ENCODE measurements at places on chromosomes 1 and 21.

DNA sequence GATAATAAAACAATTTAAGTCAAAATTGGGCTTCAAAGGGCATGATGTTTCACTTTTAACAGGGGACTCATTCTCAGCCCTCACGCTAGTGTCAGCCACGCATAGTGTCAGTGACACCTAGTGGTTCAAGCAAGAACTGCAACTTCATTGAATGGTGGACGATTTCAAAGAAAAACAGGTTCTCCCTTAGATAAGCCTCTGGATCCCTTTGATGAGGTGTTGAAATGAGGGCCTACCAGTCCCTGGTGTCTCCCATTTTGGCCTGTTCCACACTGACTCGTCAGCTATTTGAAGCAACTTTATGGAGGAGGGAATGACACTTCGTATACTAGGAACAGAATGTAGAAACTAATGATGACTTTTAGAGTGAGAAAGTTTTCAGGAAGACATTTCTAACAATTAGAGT is 56.2 kb downstream of the FCRL5 start:
- DNase-seq = peak; percentile 53
- no peak overlapping the region for H3K27ac ChIP-seq
- no peaks in the 10 kb centered on the region for H3K36me3 ChIP-seq
- H3K4me1 ChIP-seq = peaks cover 1% of the 10 kb centered on the region
- H3K4me3 ChIP-seq = no peak overlapping the region
- H3K27me3 ChIP-seq = peaks cover 40% of the 10 kb centered on the region

DNA sequence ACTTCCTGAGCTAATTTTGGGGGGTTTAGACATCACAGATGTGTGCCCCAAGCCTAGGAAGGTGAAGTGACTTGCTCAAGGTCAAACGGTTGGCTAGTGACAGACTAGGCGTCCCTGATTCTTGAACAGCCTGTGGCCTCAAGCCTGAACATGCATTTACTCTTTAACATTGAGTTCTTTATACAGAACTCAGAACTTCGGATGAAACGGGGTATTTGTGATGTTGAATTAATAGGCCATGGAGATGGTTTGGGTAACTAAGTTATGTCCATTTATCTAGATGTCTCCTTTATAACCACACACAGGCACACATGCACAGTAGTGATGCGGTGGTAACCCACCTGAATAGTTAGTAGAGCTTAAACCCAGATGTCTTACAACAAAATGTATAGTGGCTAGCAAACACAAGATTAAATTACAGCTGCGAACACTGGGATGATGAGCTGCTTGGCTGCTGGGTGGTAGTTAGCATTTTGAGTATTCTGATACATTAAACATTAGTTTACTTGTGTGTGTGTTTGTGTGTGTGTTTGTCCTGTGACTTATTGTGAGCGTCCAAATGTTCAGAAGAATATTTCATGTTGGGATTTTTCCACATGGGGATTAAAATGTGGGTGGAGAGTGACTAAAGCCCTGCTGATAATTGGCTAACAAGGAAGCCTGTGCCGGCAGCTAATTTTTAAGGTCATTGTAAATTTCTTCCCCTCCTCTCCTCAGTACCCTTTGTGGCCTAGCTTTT is 2.3 kb downstream of the ATP1A1 start:
- H3K27me3 ChIP-seq = no peaks in the 10 kb centered on the region
- peaks cover 47% of the 10 kb centered on the region for H3K36me3 ChIP-seq
- H3K4me3 ChIP-seq = peak overlapping the region; percentile 94
- DNase-seq = no peak
- peak overlapping the region; percentile 95 for H3K27ac ChIP-seq

GRCh38 chr1:26349188-26349876 is 4.6 kb downstream of the CRYBG2 start:
- no peak overlapping the region for H3K4me3 ChIP-seq
- H3K27ac ChIP-seq = no peak overlapping the region
- H3K27me3 ChIP-seq = peaks cover 5% of the 10 kb centered on the region
- DNase-seq = no peak
- H3K36me3 ChIP-seq = peaks cover 3% of the 10 kb centered on the region

- H3K27me3 ChIP-seq = no peaks in the 10 kb centered on the region
- peak overlapping the region; percentile 86 for H3K27ac ChIP-seq
- H3K36me3 ChIP-seq = peaks cover 96% of the 10 kb centered on the region
- H3K4me1 ChIP-seq = peaks cover 28% of the 10 kb centered on the region
These were observed 17.2 kb downstream of the ATP1A1 start for GRCh38 chr1:116390195-116390594.

DNA sequence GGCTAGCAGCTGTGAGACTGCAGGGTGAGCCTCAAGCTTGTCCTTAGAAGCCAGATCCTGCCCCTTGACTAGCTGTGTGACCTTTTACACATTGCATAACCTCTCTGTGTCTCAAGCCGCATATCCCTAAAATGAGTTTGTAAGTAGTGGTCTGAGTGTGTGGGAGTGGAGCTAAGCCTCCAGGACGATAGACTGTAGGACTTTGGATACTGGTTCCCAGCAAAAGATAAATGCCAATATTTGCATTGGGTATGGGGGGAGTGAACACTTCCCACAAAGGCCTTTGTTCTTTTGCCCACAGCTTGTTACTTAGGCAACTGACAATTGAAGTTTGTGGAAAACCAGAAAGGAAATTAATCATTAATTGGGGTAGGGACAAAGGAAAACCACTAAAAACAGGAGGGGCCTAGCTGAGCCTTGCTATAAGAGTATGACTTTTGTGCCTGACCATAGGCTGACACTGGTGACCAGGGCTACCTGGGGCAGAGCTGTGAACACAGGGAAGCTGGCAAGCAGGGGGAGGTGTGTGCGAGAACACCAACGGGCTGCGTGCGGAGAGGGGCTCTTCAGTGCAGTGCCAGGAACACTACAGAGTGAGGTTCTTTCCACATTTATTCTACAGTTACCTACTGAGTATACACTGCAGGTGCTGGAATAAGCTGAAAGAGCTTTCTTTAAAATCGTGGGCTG is 102.4 kb upstream of the ETV3 start:
- H3K27ac ChIP-seq = no peak overlapping the region
- no peak for DNase-seq
- H3K36me3 ChIP-seq = no peaks in the 10 kb centered on the region
- H3K4me3 ChIP-seq = no peak overlapping the region
- no peaks in the 10 kb centered on the region for H3K4me1 ChIP-seq

GRCh38 chr1:26177182-26177684 is at the start of gene CNKSR1:
TSS of gene CNKSR1 (plus strand) at chr1:26177491. CDS start at chr1:26177548, 57 bp downstream.
- no peak within 1 kb of the TSS for H3K4me3 ChIP-seq
- H3K36me3 ChIP-seq = no peaks in the 10 kb centered on the region
- no peak within 1 kb of the TSS for H3K27ac ChIP-seq
- no peaks in the 10 kb centered on the region for H3K27me3 ChIP-seq

GRCh38 chr1:86861424-86861823 is 52.5 kb downstream of the SELENOF start:
- H3K4me3 ChIP-seq = no peak overlapping the region
- peak overlapping the region; percentile 12 for H3K27ac ChIP-seq
- H3K4me1 ChIP-seq = no peaks in the 10 kb centered on the region
- H3K36me3 ChIP-seq = peaks cover 18% of the 10 kb centered on the region

DNA sequence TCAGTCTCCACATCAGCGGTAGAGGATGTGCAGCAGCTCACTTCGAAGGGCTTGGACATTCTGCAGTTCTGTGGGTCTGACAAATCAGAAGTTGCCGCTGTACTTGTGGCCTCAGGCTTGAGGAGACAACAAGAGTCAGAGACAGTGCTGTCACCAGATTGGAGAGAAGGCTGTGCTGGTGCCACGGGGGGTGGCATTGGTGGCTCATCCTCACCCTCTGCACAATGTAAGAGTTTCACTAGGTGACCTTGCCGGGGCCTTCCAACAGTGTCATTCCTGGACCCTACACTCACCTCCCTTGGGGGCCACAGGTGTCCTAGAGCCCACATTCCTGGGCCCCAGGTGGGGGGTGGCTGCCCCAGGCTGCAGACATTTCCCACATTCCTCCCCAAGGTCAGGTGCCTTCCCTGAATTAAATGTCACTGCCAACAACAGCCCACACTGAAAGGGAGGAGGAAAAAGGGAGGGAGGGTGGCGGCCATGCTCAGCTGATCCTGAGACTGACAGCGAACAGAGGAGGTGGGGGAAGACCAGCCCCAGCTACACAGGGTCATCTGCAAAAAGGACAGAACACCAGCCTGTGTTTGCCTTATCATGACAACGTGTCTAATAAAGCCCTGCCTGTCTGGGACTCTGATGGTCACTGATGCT is 46.4 kb downstream of the TMCC2 start:
- no peak for DNase-seq
- H3K4me1 ChIP-seq = peaks cover 23% of the 10 kb centered on the region
- peaks cover 5% of the 10 kb centered on the region for H3K36me3 ChIP-seq
- H3K4me3 ChIP-seq = peak overlapping the region; percentile 62
- H3K27me3 ChIP-seq = no peaks in the 10 kb centered on the region

GRCh38 chr1:53401813-53402745 is 57.1 kb upstream of the DMRTB1 start:
- no peak overlapping the region for H3K27ac ChIP-seq
- no peak overlapping the region for H3K4me3 ChIP-seq
- peaks cover 2% of the 10 kb centered on the region for H3K36me3 ChIP-seq
- no peak for DNase-seq
- peaks cover 5% of the 10 kb centered on the region for H3K4me1 ChIP-seq

- peaks cover 22% of the 10 kb centered on the region for H3K4me1 ChIP-seq
- no peaks in the 10 kb centered on the region for H3K27me3 ChIP-seq
- H3K36me3 ChIP-seq = no peaks in the 10 kb centered on the region
- no peak overlapping the region for H3K27ac ChIP-seq
- H3K4me3 ChIP-seq = no peak overlapping the region
These were observed 50.0 kb downstream of the UCK2 start for GRCh38 chr1:165877411-165877810.

- H3K36me3 ChIP-seq = no peaks in the 10 kb centered on the region
- H3K27ac ChIP-seq = no peak overlapping the region
- H3K27me3 ChIP-seq = no peaks in the 10 kb centered on the region
- no peak overlapping the region for H3K4me3 ChIP-seq
- no peak for DNase-seq
These were observed 7.9 kb upstream of the SH3GLB1 start for GRCh38 chr1:86696522-86696921.

- peak overlapping the region; percentile 42 for H3K27ac ChIP-seq
- H3K27me3 ChIP-seq = no peaks in the 10 kb centered on the region
- peak overlapping the region; percentile 88 for H3K4me3 ChIP-seq
- peaks cover 15% of the 10 kb centered on the region for H3K36me3 ChIP-seq
- H3K4me1 ChIP-seq = peaks cover 23% of the 10 kb centered on the region
These were observed 1.0 kb upstream of the MCOLN2 start for GRCh38 chr1:84997667-84998600.

DNA sequence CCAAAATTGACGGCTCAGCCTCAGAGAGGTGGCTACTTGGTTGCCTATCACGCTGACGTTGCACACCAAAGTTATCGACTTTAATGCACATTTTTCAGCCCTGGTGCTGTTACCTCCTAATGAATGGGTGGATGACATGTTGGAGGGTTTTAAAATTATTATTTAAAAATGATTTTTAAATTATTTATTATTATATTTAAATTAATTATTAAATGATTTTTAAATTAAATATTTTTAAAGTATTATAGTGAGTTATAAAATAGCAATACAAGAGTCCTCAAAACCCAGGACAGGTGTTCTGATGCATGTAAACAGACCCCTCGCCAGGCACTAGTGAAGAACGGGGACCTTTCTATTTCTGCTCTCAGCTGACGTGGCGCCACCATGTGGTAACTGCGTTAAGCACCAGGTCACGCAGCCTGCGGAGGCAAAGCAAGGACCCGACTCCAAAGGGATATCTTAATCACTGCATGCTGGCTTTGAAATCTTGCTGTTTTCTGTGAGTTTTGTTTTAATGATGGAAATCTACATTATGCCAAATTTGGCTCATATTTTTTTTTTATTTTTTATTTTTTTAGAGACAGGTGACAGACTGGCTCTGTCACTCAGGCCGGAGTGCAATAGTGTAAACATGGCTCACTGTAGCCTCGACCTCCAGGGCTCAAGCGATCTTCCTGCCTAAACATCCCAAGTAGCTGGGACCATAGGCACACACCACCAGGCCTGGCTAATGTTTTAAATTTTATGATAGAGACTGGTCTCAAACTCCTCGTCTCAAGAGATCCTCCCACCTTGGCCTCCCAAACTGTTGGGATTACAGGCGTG is 22.6 kb downstream of the CASP9 start:
- H3K4me1 ChIP-seq = no peaks in the 10 kb centered on the region
- H3K27ac ChIP-seq = no peak overlapping the region
- peak; percentile 46 for DNase-seq
- peaks cover 18% of the 10 kb centered on the region for H3K36me3 ChIP-seq
- H3K4me3 ChIP-seq = no peak overlapping the region

GRCh38 chr1:151644001-151644400 is 32.2 kb downstream of the SNX27 start:
- H3K4me3 ChIP-seq = no peak overlapping the region
- H3K27ac ChIP-seq = no peak overlapping the region
- DNase-seq = no peak
- peaks cover 9% of the 10 kb centered on the region for H3K36me3 ChIP-seq
- no peaks in the 10 kb centered on the region for H3K27me3 ChIP-seq
- peaks cover 12% of the 10 kb centered on the region for H3K4me1 ChIP-seq

GRCh38 chr1:107530543-107530942 is 389.7 kb downstream of the NTNG1 start:
- no peaks in the 10 kb centered on the region for H3K36me3 ChIP-seq
- H3K27ac ChIP-seq = no peak overlapping the region
- peaks cover 34% of the 10 kb centered on the region for H3K27me3 ChIP-seq
- H3K4me1 ChIP-seq = no peaks in the 10 kb centered on the region
- DNase-seq = no peak

GRCh38 chr1:229046251-229046853 is 224.6 kb upstream of the RAB4A start:
- H3K27me3 ChIP-seq = peaks cover 28% of the 10 kb centered on the region
- peaks cover 5% of the 10 kb centered on the region for H3K4me1 ChIP-seq
- H3K36me3 ChIP-seq = peaks cover 2% of the 10 kb centered on the region
- no peak overlapping the region for H3K27ac ChIP-seq
- no peak overlapping the region for H3K4me3 ChIP-seq

DNA sequence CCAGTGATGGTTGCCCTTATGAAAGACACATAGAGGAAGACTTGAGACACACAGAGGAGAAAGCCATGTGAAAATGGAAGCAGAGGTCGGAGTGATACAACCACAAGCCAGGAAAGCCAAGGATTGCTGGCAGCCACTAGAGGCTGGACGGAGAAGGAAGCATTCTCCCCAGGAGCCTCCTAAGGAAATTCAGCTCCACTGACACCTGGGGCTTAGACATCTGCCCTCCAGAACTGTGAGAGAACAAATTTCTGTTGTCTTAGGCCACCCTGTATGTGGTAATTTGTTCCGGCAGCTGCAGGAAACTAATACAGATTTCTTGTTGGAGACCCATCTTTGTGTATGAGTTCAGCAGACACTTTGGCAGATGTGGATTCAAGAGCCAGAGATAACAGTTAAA is 126.9 kb upstream of the ATP1A1 start:
- H3K27ac ChIP-seq = no peak overlapping the region
- peaks cover 3% of the 10 kb centered on the region for H3K27me3 ChIP-seq
- no peak overlapping the region for H3K4me3 ChIP-seq
- no peaks in the 10 kb centered on the region for H3K4me1 ChIP-seq
- DNase-seq = no peak

- no peak for DNase-seq
- H3K4me1 ChIP-seq = no peaks in the 10 kb centered on the region
- H3K4me3 ChIP-seq = no peak overlapping the region
- H3K36me3 ChIP-seq = no peaks in the 10 kb centered on the region
- H3K27me3 ChIP-seq = no peaks in the 10 kb centered on the region
- no peak overlapping the region for H3K27ac ChIP-seq
These were observed 89.7 kb downstream of the ATP5PO start for GRCh38 chr21:33825915-33826314.

- H3K4me1 ChIP-seq = no peaks in the 10 kb centered on the region
- H3K27me3 ChIP-seq = peaks cover 8% of the 10 kb centered on the region
- no peak overlapping the region for H3K4me3 ChIP-seq
- peaks cover 6% of the 10 kb centered on the region for H3K36me3 ChIP-seq
- no peak overlapping the region for H3K27ac ChIP-seq
- DNase-seq = no peak
These were observed 41.3 kb downstream of the AKNAD1 start for GRCh38 chr1:108815566-108815965.
